ENCODE measurements at places on chromosomes 3 and 15. TPM values are rescaled to one million over a fixed set of nuclear protein-coding genes. Genes with fewer than 3 reads are reported as not detected.

P2RY1 gene
- total RNA-seq = 4.4 TPM

RTP1 gene
- total RNA-seq = not detected

ALG1L2 gene
- total RNA-seq = not detected

HTR3E gene
- total RNA-seq = not detected

SQOR gene
- 96.5 TPM for total RNA-seq
